Activated naive CD4-positive, alpha-beta T cell treated with anti-CD3 and anti-CD28 coated beads, Interleukin-2, amount 50 U/mL, for 72 hours (primary cell): ENCODE measurements at places on chromosomes 1 and 21. TPM values are rescaled to one million over a fixed set of nuclear protein-coding genes. Genes with fewer than 3 reads are reported as not detected.

RAB3B gene
- 0.34 TPM for total RNA-seq

SAMSN1 gene
- total RNA-seq: 89.4 TPM

CRP gene
- total RNA-seq: not detected

TAGLN2 gene
- 391 TPM for total RNA-seq

DNALI1 gene
- not detected for total RNA-seq

FCMR gene
- total RNA-seq: 31.4 TPM

NR1I3 gene
- not detected for total RNA-seq

HHIPL2 gene
- total RNA-seq: 0.45 TPM

HES3 gene
- not detected for total RNA-seq

NTRK1 gene
- 5.3 TPM for total RNA-seq

ZNF697 gene
- total RNA-seq: 0.09 TPM

SH2D2A gene
- total RNA-seq: 215 TPM

CD34 gene
- total RNA-seq: 0.16 TPM

SERPINC1 gene
- 0.27 TPM for total RNA-seq

NGF gene
- not detected for total RNA-seq

S100B gene
- total RNA-seq: not detected

MEGF6 gene
- total RNA-seq: 7.6 TPM
